ENCODE measurements at places on chromosomes 3 and 15.

GRCh38 chr3:45868213-45868612 is 18.1 kb upstream of the CCR9 start:
- DNase-seq = no peak

DNA sequence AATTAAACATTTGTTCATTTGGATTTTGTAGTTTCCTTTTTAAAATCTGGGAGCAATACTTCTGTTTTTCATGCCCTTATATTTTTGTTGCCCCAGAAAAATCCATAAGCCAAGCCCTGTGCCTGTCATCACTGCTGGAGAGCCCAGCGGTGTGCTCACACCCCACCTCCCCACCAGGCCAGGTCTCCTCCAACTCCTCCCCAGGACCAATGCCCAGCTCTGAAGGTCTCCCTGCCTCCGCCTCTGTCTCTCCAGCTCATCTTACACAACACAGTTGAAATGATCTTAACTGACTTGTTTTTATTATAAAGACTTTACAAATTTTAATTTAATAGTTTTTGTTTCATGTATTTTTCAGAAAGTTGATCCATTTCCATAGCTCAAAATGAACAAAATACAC is 66.4 kb downstream of the RHCG start:
- DNase-seq = no peak

- no peak for DNase-seq
Observed at GRCh38 chr3:131216801-131217200, 164.8 kb upstream of the NUDT16 start.

- no peak for DNase-seq
Observed at GRCh38 chr3:127005864-127006500, 23.1 kb downstream of the PLXNA1 start.

GRCh38 chr3:177294221-177294620 is 96.9 kb upstream of the TBL1XR1 start:
- no peak for DNase-seq

DNA sequence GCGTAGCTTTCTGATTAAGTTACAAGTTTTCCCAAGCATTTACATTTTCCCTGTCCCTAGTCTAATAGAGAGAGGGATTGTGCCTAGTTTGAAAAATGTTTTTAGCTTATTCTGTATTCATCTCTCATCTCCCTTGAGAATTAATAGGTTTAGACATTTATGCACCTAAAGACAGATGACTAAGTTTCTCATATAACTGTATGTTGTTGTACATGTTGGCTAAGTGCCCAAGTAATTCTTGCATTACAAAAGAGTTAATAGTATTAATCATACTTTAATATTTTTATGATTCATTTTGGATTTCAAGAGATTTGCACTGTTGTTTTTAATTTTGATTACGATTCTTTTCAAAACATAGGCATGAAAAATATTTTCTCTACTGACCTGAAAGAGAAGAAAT is 109.0 kb upstream of the TBL1XR1 start:
- DNase-seq = no peak

- no peak for DNase-seq
Observed at GRCh38 chr3:60336061-60336460, 915.2 kb downstream of the FHIT start.

GRCh38 chr3:138625707-138626365 is 17.3 kb downstream of the FAIM start:
- DNase-seq = no peak

Data from stimulated activated CD4-positive, alpha-beta T cell treated with anti-CD3 and anti-CD28 coated beads, Interleukin-4, amount 100 ng/mL, for 24 hours (primary cell).